AG09319 (cell line): ENCODE measurements at places on chromosomes 5 and 9.

DNA sequence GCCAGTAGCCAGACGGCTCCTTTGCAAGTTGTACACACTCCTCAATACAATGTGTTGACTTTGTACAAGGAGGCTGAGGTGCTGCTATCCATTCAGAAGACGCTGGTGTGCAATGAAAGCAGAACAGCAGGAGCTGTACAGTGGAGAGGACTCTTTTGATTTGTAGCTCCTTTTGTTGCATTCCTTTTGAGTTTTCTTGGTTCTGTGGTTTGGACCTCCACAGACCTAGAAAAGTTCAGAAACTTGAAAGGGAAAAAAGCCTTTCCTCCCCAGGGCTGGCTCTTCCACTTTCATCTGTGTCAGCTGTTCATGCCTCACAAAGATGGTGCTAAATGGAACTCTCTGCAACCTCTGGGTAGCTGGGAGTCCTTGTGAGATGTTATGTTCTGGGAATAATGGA, 117.4 kb downstream of the MAT2B start:
- DNase-seq = no peak

GRCh38 chr9:14277761-14278160, 36.2 kb downstream of the NFIB start:
- no peak for DNase-seq

- DNase-seq = no peak
These were observed 1228.0 kb upstream of the C9orf72 start for GRCh38 chr9:28801144-28801799.

DNA sequence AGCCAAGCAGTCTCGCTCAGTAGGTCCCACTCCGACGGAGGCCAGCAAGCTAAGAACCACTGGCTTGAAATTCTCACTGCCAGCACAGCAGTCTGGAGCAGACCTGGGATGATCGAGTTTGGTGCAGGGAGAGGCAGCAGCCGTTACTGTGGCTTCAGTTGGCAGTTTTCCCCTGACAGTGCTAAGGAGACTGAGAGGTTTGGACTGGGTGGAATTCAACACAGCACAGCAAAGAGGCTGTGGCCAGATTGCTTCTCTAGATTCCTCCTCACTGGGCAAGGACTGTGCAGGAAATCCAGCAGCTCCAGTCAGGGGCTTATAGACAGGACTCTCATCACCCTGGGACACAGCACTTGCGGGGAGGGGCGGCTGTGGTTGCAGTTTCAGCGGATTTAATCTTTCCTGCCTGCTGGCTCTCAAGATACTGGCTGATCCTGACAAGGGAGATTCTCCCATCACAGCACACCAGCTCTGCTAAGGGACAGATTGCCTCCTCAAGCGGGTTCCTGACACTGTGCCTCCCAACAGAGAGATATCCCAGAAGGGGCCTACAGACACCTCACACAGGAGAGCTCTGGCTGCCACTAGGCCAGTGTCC, 122.1 kb downstream of the YIPF5 start:
- DNase-seq = no peak

DNA sequence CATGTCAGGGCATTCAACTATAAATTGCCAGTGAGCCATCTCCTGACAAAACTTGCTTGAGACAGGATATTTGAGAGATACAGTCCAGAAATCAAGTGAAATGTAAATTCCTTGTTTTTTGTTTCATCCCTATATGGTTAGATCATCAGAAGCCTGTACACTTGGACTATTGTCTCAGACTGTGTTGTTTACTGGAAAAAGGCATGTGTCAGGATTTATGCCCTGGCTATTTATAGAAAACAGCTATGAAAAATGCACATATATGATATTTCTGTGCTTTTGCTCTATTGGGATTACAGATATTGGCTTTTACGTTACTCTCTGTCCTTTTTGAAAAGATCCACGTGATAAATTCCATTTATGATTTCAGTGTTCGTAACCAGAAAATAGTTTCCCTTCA, 44.2 kb downstream of the IL31RA start:
- no peak for DNase-seq

- no peak for DNase-seq
These were observed 649 bp downstream of the CCDC187 start for GRCh38 chr9:136303066-136303824.

DNA sequence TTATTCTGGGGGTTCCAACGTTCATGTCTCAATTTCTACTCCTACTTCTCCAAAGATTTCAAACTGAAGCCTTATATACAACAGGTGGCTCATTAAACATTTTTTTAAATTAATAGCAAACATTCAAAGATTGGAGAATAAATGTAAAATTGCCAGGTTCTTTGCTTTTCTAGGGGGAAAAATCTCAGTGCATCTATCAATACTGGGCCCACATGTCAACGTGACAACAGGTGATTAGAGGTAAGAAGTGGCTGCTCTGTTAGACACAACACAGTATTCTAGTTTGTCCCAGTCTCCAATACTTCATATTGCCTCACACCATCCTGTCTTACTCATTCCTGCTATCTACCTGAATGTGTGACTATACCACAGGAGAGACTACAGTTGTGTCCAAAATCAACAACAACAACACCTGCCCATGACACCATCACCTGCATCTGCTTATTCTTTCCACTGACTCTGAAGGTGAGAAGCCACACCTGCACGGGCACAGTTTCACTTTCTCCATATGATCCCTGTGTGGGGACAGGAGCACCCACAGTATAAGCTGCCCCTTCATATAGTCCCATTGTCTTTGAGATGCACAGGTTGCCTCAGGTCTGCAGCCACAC, 110.2 kb downstream of the LHFPL2 start:
- no peak for DNase-seq

GRCh38 chr5:108753877-108754276, 6.2 kb downstream of the FER start:
- no peak for DNase-seq

DNA sequence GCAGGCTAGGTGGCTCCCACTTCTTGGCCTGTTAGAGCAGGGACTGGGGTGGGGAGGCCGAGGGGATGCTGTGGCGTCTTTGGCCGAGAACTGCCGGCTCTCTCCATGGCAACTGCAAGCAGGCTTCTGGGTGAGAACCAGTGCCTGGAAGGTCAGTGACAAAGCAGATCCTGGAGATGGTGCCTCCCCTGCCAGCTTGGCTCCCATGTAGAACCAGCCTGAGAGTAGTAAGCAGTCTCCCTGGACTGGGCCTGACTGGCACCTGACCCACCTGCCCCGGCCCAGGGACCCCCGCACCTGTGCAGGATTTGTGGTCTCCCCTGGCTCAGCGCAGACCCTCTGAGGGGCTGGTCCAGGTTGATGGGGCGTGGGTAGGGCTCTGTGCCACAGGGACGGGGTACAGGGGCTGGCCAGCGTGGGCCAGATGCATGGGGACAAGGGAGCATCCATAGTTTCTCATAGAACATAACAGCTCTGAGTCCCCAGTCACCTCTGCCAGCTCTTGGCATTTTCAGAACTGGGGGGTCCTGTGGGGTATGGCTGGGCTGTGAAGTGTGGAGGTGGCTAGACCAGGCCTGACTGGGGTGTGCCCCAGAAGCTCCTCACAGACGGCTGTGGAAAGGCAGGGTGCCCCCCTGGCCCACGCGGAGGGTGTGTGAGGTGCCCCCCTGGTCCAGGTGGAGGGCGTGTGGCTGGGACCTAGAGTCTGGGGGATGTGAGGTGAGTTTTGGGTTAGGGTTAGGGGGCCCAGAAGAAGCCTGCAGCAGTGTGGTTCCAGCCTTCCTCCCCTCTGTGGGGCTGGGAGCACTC, 22.2 kb downstream of the CACNA1B start:
- DNase-seq = no peak

DNA sequence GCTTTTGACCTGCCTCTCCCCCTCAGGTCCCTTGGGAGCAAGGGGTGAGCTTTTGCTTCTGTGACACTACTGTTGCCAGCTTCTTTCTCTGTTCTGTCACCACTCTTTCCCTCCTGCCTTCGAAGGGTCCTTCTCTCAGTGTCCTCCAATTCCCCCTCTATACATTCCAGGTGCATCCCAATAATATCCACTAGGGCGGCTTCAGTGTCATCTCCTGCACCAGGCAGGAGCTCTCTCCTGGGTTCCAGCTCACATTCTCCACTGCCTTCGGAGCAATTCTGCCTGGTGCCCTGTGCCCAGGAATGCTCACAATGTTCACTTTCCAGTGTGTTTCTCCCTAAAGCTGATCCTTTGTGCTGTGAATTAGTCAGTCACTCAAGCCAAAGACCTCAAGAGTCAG, 83.9 kb upstream of the CXCL14 start:
- DNase-seq = no peak

DNA sequence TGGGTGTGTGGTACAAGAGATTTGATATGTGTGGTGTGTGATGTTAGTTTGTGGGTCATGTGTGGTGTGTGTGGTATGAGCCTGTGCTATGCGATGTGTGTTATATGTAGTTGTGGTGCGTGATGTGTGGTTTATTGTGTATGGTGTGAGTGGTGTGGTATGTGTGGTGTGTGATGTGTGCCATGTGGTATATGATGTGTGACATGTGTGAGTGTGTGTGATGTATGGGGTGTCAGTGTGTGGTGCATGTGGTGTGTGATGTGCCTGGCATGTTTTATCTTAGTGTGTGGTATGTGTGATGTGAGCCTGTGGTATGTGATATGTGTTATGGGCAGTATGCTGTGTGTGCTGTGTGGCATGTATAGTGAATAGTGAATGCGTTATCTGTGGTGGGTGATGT, 273.0 kb upstream of the IRX1 start:
- DNase-seq = no peak

- DNase-seq = no peak
These were observed 7.2 kb downstream of the C9orf72 start for GRCh38 chr9:27566118-27566517.

DNA sequence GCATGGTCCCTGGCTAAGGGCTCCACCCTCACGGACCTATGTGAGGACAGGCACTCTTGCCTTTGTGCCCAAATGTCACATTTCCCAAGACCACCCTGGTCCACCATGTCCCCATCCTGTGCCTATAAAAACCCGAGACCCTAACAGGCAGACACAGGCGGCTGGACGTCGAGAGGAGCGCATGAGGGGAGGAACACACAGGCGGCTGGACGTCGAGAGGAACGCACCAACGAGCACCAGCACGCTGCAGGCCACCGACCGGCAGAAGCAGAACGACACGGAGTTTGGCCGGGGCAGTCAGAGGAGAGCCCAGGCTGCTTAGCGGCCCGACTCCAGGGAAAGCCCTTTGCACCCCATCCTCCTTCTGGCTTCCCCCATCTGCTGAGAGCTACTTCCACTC, 119.9 kb downstream of the ADAMTS2 start:
- no peak for DNase-seq

DNA sequence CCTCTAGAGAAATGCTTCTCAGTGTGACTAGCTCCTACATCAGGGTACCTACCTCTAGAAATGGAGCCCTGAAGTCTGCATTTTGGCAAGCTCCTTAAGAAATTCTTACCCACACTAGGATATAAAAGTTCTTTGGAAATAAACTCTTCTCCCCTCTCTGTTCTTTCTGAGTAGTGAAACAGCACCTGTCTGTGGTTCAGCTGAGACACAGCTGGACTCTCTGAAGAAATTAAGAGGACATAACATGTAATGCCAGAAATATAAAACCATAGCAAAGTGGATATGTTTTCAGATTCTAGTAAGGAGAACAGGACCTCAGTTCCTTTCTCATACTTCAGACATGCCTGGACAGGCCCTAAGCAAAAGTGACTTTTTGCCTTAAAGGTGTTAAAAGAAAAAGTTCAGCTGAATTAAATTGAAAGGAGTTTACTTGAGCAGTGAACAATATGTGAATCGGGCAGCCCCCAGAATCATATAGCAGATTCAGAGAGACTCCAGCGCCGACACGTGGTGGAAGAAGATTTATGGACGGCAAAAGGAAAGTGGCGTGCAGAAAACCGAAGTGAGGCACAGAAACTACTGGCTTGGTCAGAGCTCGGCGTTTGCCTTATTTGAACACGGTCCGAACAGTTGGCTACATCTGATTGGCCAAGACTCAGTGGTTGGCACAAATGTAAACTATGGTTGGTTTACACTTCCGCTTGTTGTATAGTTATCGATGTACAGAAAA, 64.5 kb downstream of the PRKACG start:
- DNase-seq = no peak

GRCh38 chr5:55338092-55338613, 30.4 kb downstream of the MTREX start:
- no peak for DNase-seq

DNA sequence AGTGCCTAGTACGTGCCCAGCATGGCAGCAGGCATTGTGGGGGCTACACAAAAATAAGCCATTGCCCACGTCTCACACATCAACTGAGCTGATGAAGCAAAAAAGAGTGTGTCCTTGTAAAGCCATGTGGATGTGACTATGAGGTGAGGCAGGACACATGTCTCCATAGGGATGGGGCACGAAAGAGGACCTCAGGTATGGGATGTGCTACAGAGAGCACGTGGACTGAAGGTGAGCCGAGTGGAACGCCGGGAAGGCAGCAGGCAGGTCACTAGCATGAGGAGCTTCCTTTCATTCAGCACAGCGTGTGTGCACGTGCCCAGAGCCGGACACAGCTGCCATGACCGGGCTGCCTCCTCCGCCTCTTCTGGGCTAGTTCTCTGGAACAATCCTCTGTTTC, 429.8 kb downstream of the SPOCK1 start:
- DNase-seq = no peak

DNA sequence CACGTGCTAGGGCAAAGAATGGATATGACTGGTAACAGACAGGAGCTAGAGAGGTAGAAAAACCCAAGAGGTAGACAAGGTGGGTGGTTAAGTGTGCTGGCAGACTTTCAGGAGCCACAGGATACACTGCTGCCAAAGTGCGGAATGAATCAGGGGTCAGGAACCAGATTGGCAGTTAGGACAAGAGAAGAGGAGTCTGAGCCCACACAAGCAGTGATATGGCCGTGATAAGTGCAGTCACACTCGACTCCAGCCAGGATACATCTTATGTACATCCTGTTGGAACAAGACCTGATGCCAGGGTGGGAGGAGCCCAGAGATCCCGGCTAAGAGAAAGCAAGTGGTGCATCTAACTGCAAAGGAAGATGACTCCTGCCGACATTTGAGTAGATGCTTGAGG, 10.0 kb downstream of the SLIT3 start:
- DNase-seq = no peak

DNA sequence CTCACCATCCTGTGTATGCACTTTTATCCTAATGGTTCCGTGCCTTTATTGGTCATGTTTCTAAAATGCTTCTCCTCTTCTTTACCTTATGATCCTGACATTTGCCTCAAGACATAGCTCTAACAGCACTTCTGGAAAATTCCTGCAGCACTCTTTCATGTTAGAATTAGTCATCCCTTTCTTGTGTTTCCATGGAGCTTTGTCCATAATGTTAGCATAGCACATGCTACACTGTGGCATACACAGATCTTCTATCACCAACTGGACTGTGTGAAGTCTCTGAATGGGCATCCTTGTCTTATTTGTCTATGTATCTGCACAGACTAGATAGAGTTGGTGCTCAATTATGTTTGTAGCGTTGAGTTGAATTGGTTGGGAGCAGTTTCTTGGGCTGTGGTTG, 2.0 kb downstream of the SCGB3A2 start:
- no peak for DNase-seq

GRCh38 chr9:4038182-4038723, 261.6 kb downstream of the GLIS3 start:
- no peak for DNase-seq
